ENCODE measurements at places on chromosomes 11 and 22.
A peak's percentile ranks its signal among the peaks of the same experiment; 100 is the strongest.

- DNase-seq = no peak
Observed at GRCh38 chr11:68829581-68829980, 12.1 kb downstream of the CPT1A start.

GRCh38 chr11:68632802-68633201, 51.5 kb upstream of the GAL start:
- peak; percentile 94 for DNase-seq

- peak; percentile 79 for DNase-seq
Observed at GRCh38 chr22:37051391-37052385, at the start of gene KCTD17. Gene KCTD17, plus strand, starts transcription at chr22:37051742. Its CDS starts 19 bp downstream, at chr22:37051761.

DNA sequence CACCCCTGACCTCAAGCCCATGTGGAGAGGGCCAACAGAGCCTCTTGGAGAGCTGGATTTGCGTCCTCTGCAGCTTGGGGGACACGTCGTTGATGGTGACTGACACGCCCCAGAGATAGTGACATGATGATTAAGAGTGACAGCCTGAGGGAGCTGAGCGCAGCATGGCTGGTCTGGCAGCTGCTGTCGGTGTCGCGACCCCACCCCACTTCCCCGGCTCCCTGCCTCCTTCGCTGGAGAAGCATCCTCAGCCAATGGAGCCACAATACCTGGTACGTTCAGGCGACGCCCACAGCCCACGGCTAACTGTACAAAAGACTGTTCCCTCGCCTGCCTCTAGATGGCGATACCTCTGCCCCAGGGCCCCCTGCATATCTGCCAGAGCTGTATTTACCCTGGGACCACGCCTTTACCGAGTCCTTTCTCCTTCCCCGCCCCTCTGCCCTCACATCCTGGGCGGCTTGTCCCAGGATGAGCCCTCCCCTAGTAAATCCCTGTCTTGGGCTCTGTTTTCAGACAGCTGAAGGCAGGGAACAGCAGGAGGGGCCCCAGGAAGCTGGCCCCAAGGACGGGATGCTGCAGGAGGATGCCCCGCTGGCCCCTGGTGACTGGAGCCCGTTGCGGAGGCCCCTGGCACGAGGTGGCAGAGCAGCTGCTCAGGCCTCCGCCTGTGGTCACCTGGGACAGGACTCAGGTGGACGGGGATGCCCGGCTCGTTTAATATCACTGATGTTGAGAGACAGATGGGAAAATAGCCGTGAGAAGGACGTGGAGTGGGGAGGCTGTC, 90.6 kb downstream of the RPS6KA4 start:
- DNase-seq = peak; percentile 90

GRCh38 chr11:72472765-72473164, 38.4 kb upstream of the CLPB start:
- DNase-seq = no peak

DNA sequence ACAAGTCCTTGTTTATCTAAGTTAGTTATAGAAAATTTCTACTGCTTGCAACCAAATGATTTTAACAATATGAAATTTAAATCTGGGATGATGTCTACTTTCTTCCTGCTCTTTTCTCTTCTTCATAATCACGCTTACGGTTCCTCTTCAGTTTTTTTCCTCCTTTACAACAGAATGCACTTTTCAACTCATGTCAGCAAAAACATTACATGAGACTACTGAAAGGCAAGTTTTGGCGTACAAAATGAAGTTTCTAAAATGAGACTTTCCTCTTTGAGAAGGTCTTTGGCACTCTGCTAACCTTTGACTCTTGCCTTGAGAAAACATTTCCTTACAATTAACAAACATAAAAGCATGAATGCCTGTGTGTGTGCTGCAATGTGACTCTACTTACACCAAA, 23.3 kb downstream of the TMEM123 start:
- no peak for DNase-seq

DNA sequence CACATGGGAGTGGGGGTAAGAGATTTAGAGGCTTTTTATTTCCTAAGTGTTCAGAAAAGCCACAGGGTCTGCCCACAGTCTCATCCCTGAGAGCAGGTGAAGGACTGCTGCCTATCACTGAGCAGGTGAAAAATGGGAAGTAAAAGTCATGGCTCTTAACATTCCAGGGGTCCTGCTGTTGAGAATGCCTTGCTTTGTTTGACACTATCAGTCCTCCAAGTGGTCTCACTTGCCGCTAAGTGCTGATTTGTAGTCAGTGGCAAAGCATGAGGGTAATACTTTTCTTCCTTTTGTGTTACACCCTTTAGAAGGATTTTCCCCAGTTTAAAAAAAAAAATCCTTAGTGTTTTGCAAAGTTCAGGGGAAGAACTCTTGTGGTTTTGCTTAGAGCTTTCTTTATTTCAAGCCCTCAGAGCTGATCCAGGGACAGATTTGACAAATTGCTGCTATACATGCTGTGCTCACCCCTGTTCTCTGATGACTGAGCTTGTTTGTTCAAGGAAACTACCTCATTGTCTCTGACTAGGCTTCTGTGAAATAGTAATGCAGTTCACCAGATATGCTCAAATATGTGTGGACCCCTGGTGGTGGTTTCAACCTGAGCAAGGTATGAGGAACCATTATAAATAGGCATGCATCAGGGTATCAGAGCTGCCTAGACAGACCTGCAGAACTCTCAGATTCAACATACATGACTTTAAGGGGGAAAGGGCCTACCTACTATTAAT, 141.0 kb downstream of the ARHGAP42 start:
- DNase-seq = peak; percentile 68

DNA sequence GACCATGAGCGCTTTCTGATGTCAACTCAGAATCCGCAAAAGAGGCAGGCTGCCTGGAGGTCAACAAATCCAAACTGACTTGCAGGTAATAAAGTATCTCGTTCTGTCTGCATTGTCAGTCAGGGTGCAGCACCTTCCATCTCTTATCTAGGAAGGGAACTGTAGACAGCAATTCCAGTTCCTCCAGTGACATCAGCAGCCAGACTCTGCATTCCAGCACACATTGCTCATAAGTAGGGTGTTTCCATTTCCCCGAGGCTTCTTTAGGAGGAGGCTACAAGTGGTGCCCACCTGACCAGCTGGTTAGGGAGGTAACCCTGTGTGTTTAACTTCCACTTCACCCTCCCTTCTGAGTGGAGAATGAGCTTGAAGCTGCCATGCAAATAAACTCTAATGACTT, 53.3 kb downstream of the NTM start:
- DNase-seq = no peak

- DNase-seq = no peak
Observed at GRCh38 chr22:39907047-39907446, 6.2 kb downstream of the GRAP2 start.

DNA sequence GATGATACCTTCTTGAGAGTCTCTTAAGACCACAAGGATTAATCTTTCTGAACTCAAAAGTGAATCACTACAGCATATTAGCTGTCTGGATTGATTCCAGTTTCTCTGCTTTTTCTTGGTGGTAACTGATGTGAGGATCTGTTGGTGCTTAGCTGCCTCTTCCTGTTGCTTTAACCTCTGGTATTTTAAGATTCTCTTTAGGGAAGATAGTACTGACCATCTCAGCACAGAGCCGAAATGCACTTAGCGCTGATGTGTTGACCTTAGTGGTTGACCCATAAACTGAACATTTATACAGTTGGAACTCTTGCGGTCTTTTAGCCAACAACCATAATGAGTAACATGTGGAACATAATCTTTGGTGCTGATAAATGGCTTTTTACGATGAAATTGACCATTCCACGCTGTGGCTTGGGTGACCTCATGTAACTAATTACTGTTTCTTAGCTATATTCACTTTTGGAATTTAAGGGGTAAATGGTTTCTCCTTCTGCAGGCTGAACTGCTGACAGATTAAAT, 33.7 kb downstream of the APLP2 start:
- DNase-seq = no peak

DNA sequence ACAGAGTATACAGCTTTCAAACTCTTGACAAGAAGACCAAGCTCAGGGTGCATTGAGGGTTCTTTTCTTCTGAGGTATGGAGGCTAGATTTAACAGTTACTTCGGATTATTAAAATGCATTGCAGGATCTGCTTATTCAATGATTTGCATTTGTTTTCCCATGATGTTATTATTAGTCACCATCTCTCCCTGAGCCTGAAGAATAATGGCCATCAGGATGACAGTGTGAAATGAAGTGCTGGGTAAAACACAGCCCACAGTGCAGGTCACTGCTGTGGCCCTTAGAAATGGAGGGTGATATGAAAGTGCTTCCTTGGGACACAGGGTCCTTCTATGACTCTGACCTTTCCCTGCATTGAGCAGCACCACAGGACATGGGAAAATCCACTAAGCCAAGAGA, 40.0 kb downstream of the TECTA start:
- no peak for DNase-seq

GRCh38 chr11:130858215-130858614, 58.1 kb downstream of the SNX19 start:
- DNase-seq = peak; percentile 14

GRCh38 chr11:68839911-68840641, 1.6 kb downstream of the CPT1A start:
- peak; percentile 76 for DNase-seq

DNA sequence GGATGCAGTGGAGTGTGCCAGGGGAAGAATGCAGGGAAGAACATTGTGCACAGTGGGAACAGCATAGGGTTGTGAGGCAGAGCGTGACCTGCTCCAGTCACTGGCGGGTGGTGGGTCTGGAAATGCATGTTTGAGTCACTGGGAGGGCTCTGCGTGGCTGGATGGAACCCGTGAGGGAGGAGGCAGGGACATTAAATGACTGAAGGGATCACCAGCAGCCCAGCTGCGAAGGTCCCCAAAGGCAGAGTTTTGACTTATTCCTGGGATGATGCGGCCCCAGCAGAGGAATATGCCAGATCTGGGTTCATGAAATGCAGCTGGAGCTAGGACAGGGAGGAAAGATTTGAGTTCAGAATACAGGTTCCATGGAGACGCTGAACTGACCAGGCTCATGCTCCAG, 104.0 kb upstream of the FGF3 start:
- DNase-seq = no peak

DNA sequence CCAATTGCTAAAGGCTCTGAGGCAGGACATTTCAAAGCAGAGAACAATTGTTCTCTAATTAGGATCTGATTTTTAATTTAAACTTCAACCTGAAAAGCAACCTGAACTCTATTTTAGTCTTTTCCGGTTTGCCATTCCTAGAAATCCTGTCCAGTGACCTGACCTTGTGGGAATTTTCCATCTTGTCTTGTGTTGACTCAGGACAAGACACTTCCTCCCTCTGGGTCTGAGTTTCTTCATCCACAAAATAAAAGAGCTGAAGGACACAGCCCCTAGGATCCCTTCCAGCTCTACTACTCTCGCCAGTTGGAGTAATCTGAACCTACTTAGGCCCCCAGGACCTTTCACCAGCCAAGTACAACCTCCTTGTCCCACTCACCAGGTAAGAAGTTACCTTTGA, 66.5 kb upstream of the POU2AF1 start:
- no peak for DNase-seq

DNA sequence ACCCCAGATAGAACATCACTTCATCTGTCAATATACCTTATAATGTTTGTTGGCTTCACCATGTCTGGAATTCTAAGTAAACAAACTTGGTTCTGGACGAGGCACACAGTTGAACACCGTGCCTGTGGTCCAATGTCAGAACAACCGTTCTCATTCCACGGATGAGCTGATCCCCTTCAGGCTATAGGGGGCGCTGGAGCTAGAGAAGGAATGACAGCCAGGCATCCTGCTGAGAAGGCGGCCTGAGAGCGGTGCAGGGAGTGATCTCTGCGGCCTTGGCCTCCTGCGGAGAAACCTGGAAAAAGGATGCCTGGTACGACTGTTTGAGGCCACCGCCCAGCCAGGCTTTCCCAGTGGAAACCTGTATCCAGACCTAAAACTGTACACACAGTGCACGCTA, 48.7 kb downstream of the FDX1 start:
- DNase-seq = peak; percentile 91

- DNase-seq = peak; percentile 40
Observed at GRCh38 chr11:25838918-25839625, 492.9 kb upstream of the ANO3 start.

GRCh38 chr11:95704865-95705264, 84.7 kb downstream of the FAM76B start:
- DNase-seq = peak; percentile 15

GRCh38 chr11:94586978-94587377, 19.8 kb downstream of the PIWIL4 start:
- no peak for DNase-seq

Measured in GM23338 (cell line).